Stimulated activated CD4-positive, alpha-beta T cell treated with anti-CD3 and anti-CD28 coated beads, Interleukin-1b, Interleukin-23, amount 100 ng/mL, for 1 hour (primary cell): ENCODE measurements at places on chromosomes 3 and 15.

DNA sequence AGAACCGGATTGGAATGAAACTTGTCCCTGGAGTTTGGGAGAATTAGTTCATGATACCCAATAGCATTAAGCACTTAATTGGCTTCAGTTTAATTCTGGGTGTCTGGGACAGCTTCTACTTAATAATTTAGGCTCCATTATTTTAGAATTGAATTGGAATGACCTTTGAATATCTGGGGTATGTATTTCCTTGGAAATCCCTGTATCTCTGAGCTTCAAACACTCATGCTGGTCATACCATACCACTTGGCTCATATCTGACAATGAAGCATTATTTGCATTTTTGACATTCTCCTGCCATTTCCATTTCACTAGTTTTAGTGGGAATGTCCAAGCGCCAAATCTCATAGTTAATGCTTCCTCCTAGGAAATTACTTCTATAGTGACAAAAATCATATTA lies 393.1 kb downstream of the DIPK2A start:
- no peak for DNase-seq

DNA sequence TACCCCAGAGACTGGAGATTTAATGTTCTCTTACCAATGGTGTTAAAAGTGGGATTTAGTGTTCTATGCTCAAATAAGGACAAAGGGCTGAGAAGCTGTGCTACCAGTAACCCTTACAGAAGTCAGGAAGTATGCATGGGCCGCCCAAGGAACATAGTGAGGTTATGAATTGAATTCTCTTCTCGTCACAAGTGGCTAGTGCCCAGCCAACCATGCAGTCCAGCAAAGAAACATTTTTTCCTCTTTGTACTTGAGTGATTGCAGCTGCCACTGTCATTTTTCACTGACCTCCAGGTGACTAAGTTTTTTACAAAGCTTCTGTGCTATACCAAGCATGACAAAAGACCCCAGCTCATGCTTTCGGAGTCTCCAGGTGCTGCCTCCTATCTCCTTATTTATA lies 110.6 kb upstream of the DCBLD2 start:
- DNase-seq, result no peak

DNA sequence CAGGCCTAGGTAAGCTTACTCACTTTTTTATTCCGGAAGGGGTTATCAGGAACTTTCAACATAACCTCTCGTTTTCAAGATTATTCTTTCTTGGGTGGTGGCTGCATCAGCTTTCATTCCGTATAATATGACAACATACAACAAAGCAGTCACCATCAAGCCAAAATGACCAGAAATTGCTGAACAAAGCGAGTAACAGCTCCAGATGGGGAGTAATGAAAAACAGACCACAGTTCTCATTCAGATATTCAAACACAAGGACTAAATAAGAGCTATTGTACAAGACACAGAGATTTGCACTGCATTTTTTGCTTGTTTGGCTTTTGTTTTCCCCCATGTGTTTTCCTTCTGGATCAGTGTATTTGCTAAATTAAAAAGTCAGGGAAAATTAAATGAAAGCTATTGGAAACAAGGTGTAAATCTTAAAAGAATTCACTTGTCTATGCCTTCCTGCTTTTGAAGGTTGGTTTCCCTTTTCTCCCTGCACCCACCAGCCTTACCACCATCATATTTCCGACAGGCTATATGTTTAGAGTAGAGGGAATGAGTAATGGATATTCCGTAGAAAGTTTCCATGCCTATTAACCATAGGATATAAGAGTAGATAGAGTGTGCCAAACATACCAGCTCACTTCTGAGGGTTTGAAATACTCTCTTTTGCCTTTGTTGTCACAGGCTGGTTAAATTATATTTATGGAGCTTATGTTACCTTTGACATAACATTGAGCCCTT lies 213.6 kb downstream of the RBMS3 start:
- DNase-seq, result no peak

DNA sequence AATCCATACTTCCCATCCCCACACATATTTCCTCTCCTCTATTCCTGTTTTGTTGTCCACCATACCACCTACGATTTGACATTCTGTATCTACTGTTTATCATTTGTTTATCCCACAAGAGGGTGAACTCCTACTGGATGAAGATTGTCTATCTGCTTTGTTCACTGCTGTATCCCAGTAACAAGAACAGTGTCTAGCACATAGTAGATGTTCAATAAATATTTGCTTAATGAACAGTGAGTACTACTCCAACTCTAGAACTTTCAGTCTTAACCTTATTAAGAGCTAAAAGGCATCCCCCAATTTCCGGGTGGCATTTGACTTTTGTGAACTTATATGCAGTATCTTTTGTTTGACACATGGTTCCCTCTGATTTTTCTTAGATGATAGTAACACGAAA lies 1.3 kb downstream of the PYGO1 start:
- no peak for DNase-seq

GRCh38 chr15:98150536-98150935 lies 190.0 kb downstream of the ARRDC4 start:
- DNase-seq, result no peak

DNA sequence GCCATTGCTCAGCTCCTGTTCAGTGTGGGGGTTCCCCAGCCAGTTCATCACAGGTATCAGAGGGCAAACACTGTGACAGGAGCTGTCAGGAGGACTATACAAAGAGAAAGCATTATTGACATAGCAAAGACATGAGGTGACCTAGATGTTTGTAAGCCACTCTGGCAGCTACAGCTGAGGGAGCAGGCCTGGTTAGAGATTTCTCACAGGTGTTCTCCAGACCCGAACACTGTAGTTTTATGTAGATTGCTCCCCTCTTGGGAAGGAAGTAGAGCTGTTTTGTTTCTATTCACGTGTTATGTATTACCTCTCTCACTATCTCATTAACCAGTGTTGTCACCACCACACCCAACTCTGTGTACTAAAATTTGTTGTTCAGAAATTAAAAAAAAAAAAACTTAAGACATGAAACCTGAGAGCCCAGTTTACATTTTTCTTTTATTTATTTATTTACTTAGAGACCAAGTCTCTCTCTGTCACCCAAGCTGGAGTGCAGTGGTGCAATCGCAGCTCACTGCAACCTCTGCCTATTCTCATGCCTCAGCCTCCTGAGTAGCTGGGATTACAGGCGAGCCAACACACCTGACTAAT lies 123.7 kb downstream of the RBPMS2 start:
- no peak for DNase-seq

- no peak for DNase-seq
These were observed 418.1 kb downstream of the OCA2 start for GRCh38 chr15:27681038-27681437.

- no peak for DNase-seq
These were observed 172.0 kb downstream of the RBMS3 start for GRCh38 chr3:29452934-29453283.

- peak; percentile 12 for DNase-seq
These were observed 7.0 kb downstream of the RTP3 start for GRCh38 chr3:46504789-46505188.

- no peak for DNase-seq
These were observed 71.0 kb downstream of the SETD5 start for GRCh38 chr3:9468460-9468859.

- DNase-seq, result no peak
These were observed 578.6 kb downstream of the PYDC2 start for GRCh38 chr3:192039593-192039992.
